Cardiac septum (tissue), 1 donor: ENCODE measurements at places on chromosomes 12 and 14.

GRCh38 chr12:19450362-19450761 is 11.1 kb downstream of the AEBP2 start:
- DNase-seq: no peak

GRCh38 chr12:3617565-3617964 is 126.6 kb downstream of the PRMT8 start:
- DNase-seq: no peak

- no peak for DNase-seq
These were observed 243.1 kb upstream of the FOXN3 start for GRCh38 chr14:89660166-89660565.

- no peak for DNase-seq
These were observed 22.8 kb downstream of the APOBEC1 start for GRCh38 chr12:7642876-7643309.

- no peak for DNase-seq
These were observed 81.6 kb upstream of the TMTC2 start for GRCh38 chr12:82605115-82605514.

- no peak for DNase-seq
These were observed 52.0 kb upstream of the RNU6-8 start for GRCh38 chr14:32254952-32255679.

GRCh38 chr12:2355198-2355597 is 302.4 kb downstream of the CACNA1C start:
- no peak for DNase-seq

DNA sequence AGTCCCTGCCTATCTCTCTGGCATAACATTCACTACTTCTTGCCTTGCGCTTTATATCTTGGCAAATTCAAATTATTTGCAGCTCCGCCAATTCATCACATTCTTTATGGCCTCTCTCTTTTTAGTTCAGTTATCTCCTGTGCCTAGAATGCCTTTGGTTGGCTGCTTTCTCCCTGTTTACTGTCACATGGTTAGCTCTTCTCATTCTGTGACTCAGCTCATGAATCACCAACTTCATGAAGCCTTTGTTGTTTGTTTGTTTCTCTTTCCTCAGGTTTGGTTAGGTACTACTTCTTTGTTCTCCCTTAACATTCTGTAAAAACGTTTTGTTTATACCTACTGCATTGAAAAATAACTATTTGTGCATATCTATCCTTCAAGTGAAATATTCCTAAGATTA is 376.5 kb upstream of the GARIN6 start:
- DNase-seq: no peak

DNA sequence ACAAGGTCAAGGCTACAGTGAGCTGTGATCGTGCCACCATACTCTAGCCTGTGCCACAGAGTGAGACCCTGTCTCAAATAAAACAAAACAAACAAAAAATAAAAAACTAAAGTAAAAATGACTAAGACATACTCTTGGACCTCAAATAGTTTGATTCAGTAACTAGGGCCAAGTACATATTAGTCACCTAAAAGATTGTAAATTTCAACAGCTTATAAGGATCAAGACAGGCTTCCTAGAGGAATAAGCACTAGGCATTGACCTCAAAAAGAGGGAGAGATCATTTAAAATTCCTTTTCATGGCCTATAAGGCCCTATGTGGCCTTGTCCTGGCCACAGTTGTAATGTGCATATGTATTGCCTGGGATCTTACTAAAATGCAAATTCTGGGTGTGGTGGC is 46.0 kb upstream of the CHST11 start:
- DNase-seq: no peak

GRCh38 chr12:96170328-96170727 is 23.8 kb upstream of the ELK3 start:
- DNase-seq: no peak

- DNase-seq: no peak
These were observed 16.3 kb downstream of the ELK3 start for GRCh38 chr12:96210376-96211055.
